Activated gamma-delta T cell treated with anti-CD3 and anti-CD28 coated beads, Interleukin-2, amount 50 U/mL, for 16 hours (primary cell): ENCODE measurements at places on chromosomes 1 and 21.

DNA sequence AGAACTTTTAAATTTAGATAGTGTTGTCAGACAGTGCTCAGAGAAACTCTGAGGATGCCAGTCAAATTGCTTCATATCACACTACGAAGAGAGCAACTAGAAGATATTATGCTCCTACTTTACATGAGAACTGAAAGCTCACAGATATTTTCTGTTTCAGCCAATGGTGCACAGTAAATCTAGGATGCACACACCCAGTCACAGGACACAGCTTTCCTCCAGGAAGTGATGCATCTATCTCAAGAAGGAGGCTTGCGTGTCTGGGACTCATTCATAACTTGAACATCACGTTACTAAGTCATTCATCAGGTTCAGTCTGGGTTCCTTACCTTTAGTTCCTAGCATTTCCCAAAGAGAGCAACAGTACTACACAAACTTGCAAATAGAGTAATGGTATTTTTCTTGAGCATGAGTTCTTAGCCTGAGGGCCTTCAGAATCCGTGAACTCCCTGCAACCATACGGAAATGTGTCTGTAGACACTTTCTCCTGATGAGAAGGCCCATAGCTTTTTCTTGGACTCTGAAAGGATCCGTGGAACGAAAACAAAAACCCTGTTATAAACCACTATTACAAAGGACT is 12.2 kb downstream of the ZNF697 start:
- DNase-seq = no peak

- no peak for DNase-seq
Measured at GRCh38 chr1:165907256-165907857, 79.9 kb downstream of the UCK2 start.

- no peak for DNase-seq
Measured at GRCh38 chr1:185156288-185156853, 382 bp downstream of the TRMT1L start.

GRCh38 chr1:165842023-165842670 is 14.7 kb downstream of the UCK2 start:
- no peak for DNase-seq

- DNase-seq = no peak
Measured at GRCh38 chr1:206680279-206680678, 4.4 kb upstream of the MAPKAPK2 start.
